ENCODE measurements at places on chromosomes 12 and 14.

- no peak for DNase-seq
Observed at GRCh38 chr12:4246116-4246515, 27.4 kb upstream of the CCND2 start.

DNA sequence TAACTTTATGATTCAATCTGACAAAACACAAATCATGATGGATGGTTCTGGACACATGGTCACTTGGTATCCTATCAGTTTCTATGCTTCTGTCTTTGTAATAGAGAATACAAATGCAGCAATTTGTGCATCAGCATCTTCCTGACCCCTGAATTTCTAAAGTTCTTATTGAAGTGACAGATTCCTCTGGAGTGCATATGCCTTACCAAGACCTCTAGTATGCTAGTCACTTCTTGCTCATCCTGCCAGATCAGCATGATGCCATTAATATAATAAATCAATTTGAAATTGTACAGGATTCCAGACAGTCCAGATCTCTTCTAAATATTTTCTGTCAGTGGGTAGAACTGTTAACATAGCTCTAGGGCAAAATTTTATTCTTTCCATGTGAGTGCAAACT is 40.6 kb upstream of the GLIPR1 start:
- no peak for DNase-seq

DNA sequence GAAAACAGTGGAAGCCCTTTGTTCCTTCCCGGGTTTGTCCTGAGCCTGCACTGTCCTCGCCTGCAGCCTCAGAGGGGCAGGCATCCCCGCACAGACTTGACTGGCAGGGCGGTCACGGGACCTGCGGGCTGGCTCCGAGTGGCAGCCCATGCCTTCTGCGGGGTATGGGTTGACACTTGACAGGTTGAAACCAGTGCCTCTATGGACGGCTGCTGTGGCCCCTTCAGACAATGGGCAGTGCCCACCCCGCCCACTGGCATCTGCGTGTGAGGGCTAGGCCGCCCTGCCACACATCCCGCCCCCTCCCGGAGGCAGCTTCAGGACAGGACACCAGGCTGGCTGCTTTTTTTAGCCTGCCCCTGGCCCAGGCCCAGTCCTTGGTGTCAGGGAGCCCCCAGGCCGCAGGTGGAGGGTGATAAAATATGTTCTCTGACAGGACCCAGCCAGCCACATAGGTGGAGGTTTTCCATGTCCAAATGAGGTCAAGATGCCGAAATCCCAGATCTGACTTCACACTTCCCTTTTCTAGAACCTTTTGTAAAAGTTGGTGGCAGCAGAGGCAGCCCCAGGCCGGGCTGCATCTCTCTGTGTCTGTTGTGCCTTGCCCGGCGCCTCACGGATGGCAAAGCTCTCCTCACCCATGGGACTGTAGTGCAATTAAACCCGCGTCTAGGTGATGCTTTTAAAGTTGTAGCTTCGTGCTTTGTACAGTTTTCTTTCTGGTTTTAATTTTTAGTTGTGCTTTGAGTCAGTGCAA is 10.0 kb downstream of the ANKRD9 start:
- DNase-seq = no peak

- DNase-seq = peak; percentile 72
Observed at GRCh38 chr12:4356041-4356327, 23.5 kb downstream of the FGF23 start.

DNA sequence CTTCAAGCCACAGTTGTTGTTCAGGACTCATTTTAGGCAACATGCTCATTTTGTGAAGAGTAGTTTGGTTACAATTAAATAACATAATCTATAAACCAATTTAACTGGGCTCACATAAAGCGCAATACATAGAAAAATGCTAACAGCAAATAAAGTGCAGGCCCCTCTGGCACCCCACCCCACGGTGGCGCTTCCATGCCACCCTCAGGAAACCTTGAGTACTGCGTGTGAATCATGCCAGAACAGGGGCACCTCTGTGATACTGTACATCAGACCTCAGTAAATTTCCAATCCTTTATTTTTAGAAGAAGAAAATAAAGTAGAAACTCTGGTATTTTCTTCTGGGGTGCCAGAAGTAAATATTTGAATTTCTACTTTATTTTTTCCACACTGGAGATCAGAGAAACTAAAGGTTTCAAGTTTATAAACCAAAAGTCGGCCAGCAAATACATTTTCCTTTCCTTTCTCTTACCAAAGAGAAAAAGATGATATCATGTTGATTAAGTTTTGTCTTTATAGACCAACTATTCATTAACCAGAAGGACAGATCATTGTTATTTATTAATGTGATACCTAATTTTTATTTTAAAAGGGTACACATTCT is 316.8 kb downstream of the PAWR start:
- DNase-seq = peak; percentile 10

DNA sequence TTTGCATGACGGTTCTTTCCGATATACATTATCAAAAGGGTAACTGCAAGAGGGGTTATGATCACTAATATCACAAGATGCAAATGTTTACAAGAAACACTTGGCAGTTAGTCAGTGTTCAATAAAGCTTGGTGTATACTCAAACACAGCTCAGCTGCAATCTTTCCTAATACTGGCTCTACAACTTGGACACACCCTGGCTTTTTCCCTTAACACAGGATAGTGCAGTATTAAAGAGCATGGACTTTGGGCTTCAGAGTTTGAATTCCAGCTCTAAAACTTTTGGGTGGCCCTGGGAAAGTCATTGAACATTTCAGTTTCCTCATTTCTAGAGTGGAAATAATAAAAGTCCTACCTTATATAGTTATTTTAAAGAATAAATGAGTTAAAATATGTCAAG is 107.0 kb downstream of the HECTD4 start:
- no peak for DNase-seq
